Activated gamma-delta T cell (primary cell): ENCODE measurements at places on chromosomes 7 and 10.

DNA sequence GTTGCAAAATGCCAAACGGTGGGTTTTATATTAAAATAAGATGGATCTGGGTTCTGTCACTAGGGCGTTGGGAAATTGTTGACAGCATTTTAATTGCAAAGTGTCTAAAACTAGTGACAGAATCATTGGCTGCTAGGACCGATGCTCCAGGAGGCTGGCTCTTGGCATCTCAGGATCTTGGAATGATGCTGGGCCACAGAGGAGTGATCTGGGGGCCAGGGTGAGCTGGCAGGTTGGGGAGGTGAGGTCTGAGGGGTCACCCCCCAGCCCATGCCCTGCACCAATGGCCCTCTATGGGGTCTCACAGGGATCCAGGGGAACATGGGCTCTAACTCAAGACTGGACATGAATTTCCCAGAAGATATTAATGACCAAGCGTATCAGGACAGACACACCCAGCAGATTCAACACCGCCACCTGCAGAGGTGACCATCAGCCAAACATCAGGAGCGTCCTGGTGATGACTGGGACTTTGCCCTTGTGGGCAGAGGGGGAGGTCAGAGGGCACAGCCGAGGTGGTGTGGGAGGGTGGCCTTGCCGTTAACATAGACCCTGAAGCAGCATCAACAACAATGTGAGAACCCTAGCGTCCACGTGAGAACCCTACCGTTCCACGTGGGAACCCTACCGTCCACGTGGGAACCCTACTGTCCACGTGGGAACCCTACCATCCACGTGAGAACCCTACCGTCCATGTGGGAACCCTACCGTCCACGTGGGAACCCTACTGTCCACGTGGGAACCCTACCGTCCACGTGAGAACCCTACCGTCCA lies 89.0 kb upstream of the PPP2R2D start:
- DNase-seq: no peak

GRCh38 chr10:31709028-31709427 lies 219.6 kb downstream of the ARHGAP12 start:
- DNase-seq: no peak

- DNase-seq: no peak
These were observed 257.2 kb downstream of the GRID1 start for GRCh38 chr10:86109421-86109820.

DNA sequence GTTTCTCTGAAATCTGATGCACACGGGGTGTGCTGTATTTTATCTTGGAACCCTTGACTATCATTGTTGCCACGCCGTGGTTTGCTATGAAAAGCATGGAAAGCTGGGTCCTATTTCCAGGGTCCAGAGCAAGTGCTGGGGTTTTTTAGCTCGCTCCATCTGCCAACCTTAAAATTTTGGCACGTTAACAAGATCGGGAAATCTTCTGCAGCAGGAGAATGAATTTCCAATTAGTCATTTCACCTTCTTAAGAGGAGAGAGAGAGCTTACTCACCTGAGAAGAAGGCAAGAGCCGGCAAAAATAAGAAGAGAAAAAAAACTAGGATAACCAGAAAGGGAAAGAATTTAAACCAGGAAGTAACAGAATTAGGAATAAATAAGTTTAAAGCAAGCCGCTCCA lies 223.6 kb upstream of the CELF2 start:
- DNase-seq: no peak

GRCh38 chr10:80540136-80540535 lies 2.4 kb downstream of the SH2D4B start:
- no peak for DNase-seq

GRCh38 chr10:10320956-10321355 lies 696.7 kb upstream of the CELF2 start:
- no peak for DNase-seq

DNA sequence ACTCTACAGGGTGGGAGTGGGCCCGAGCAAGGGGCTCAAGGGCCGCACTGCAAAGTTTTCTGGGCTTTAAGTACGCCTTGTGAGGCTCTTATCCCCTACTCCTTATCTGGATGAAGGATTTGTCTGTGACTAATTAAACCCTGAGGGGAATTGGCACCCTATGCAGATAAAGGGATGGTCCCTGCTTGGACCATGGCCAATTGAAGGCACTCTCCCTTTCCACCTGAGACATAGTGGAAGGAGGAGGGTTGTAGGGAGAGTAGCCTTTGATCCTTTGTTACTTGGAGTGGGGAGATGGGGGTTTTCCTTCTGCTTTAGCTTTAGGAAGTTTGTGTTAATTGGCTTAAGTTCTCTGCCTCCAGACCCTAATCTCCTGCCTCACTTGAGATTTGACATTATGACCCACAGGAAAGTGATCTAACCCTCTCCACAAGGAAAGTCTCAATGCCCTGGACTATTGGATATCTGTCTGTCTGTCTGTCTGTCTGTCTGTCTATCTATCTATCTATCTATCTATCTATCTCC lies 1158.8 kb upstream of the SORCS1 start:
- DNase-seq: no peak

GRCh38 chr7:21253740-21254687 lies 173.9 kb upstream of the SP4 start:
- no peak for DNase-seq

DNA sequence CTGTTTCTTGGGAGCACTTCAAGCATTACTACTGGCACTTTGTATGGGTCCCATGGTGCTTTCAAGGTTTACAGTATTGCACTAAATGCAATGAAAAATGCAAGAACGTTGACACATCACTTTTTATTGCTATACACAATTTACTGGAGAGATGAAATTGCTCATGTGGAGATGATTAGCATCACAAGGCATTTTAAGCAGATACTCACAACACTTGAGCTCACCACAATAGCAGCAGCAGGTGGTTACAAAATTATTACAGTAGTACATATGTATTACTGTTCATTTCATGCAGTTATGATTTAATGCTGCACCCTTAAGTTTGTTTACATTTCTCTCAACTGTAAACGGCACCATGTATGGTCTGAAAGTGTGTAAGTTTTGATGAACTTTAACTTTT lies 537.7 kb downstream of the GRM8 start:
- no peak for DNase-seq

GRCh38 chr10:4503076-4503475 lies 322.9 kb upstream of the AKR1E2 start:
- DNase-seq: no peak

DNA sequence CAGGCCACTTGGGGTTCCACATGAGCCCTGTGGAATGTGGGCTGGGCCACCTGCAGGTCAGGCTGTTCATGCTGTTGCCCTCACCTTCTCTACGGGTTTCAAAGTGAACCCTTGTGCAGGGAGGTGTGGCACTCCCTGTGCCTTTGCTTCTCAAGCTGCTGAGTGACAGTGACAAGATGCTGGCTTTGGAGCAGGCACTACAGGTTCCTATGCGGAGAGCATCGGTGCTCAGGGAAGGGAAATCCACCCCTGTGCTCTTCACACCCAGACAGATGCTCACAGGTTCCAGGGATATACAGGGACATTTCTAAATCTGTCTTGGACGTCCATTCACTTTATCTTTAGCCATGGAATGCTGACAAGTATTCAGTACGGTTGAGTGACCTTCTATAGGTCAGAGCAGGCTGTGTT lies 1005.0 kb downstream of the LRMDA start:
- DNase-seq: no peak

GRCh38 chr7:133863362-133864061 lies 263.6 kb upstream of the LRGUK start:
- no peak for DNase-seq

DNA sequence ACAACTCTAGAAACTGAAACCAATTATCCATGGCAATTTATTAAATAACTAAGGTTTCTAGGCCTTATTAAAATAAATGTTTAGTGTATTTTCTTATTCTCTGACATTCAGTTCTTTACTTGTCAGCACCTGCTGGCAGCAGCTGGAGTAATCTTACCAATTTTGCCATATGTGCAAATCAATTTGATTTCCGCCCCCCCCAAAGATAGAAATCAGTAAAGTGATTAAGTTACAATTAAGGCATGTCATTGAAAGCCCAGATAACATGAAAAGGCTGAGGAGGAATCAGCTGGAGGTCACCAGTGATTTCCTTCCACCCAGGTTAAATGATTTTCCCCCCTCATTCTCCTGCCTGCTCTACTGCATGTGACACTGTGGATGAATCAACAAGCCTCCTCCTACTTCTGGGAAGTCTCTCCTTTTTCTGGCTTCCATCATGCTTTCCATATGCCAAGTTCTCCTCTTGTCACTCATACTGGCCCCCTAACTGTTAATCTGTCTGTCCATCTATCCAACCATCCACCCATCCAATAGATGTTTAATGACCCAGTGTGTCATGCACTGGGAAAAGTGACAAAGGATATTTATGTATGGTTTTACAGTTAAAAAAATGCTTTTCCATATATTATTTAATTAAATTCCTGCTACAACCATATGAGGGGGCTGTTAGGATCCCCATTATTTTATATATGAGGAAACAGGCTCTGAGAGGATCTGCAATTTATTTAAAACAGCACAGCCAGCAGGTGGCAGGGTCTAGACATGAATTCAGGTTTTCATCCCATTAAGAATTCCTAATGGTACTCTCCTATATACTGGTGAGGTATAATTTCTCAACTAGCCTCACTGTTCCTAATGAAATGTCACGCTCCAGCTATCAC lies 116.5 kb downstream of the ATXN7L1 start:
- no peak for DNase-seq
